ENCODE measurements at places on chromosomes 2 and 18. TPM values are rescaled to one million over a fixed set of nuclear protein-coding genes. Genes with fewer than 3 reads are reported as not detected.

GRCh38 chr18:54777118-54777791 is 51.0 kb upstream of the RAB27B start:
- DNase-seq, result no peak

GRCh38 chr18:23684515-23685197 is 4.6 kb upstream of the LAMA3 start:
- DNase-seq, result no peak

DNA sequence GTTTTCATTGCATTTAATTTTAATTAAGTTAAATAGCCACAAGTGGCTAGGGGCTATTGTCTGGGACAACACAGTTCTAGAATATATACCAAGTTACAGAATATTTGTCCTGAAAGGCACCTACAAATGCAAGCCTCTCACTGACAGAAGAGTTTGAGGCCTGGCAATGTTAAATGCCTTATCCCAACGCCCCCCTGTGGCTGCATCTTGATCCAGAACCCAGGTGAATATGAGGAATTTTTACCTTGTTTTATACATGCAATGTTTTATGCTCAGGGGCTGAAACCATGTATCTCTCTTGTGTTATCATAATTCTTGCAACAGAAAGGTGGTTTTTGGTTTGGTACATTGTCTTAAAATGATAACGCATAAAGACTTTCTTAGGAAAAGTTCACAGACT is 71.8 kb upstream of the SEC11C start:
- DNase-seq, result no peak

DNA sequence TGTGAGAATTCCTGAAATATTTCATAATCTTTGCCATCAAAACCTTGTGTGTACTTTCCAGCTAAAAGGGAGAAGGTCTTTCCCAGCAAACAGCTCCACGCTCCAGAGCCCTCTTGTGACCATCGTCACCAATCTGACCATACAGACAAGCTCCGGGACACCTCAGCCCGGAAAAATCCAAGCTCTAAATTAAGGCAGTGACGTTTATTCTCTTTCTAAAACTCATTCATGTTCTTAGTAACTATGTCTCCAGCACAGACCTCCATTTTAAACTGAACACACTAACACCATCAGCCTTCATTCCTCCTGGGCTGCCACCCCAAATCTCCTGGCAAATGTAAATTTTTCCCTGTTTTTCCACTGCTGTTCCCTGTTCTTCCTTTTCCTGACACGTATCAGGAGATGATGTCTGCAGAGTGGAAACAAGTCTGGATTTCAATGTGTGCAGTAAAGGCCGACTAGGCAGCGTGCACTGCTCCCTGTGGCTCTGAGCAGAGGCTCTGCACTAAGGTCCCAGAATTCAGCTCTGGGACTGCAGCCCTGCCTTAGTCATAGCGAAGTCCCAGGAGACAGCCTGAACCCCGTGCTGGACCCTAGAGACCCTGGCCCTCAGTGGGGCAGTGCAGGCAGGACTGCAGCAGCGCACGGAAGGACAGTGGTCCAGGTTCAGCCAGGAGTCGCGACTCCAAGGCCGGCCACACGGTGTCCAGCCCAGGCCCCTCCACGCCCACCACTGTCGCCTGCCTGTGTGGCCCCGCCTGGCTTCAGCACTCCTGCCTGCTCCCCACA is 452.5 kb upstream of the SALL3 start:
- DNase-seq, result no peak

DNA sequence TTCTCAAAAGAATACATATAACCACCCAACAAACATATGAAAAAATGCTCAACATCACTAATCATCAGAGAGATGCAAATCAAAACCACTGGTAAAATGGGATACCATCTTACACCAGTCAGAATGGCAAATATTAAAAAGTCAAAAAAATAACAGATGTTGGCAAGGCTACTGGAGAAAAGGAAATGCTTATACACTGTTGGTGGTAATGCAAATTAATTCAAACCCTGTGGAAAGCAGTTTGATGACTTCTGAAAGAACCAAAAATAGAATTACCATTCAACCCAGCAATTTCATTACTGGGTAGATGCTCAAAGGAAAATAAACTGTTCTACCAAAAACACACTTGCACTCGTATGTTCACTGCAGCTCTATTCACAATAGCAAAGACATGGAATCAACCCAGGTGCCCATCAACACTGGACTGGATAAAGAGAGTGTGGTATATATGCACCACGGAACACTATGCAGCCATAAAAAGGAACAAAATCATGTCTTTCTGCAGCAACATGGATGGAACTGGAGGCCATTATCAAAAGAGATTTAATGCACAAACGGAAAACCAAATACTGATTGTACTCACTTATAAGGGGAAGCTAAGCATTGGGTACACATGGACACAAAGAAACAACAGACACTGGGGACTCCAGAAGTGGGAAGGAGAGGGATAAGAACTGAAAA is 38.8 kb downstream of the NCKAP1 start:
- no peak for DNase-seq

DNA sequence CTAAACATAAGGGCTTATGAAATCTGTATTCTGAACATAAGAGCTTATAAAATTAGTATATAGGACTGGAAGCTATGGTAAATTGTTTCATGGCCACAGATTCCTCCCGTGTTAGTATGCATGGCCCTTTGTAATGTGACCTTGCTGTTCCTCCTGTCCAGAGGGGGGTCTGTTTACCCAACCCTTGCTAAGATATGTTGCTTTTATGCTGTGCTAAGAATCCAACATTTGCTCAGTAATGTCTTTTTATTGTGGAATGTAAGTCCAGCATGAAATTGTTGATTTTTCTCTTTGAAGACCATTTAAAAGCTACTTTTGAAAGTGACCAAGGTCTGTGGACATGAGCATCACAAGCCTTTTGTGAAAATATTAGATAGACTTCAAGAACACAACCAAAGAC is 485.4 kb downstream of the PARD3B start:
- DNase-seq, result no peak

DNA sequence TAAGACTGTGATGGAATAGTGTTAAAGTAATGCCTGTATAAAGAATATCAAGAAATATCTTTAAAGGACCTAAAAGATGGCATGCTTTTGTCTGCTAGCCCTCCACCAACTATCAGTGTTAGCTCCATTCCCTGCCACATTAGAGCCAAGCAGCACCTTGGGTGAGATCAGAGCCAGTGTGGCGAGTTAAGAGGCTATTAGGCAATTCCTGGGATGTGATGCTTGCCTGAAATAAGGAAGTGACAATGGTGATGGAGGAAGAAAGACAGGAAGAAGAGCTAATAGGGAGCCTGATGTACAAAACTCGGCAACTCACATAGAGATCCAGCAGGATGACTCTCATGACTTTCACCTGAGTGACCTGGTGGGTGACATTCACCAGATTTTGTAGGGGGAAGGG is 143.5 kb downstream of the ZEB2 start:
- no peak for DNase-seq

DNA sequence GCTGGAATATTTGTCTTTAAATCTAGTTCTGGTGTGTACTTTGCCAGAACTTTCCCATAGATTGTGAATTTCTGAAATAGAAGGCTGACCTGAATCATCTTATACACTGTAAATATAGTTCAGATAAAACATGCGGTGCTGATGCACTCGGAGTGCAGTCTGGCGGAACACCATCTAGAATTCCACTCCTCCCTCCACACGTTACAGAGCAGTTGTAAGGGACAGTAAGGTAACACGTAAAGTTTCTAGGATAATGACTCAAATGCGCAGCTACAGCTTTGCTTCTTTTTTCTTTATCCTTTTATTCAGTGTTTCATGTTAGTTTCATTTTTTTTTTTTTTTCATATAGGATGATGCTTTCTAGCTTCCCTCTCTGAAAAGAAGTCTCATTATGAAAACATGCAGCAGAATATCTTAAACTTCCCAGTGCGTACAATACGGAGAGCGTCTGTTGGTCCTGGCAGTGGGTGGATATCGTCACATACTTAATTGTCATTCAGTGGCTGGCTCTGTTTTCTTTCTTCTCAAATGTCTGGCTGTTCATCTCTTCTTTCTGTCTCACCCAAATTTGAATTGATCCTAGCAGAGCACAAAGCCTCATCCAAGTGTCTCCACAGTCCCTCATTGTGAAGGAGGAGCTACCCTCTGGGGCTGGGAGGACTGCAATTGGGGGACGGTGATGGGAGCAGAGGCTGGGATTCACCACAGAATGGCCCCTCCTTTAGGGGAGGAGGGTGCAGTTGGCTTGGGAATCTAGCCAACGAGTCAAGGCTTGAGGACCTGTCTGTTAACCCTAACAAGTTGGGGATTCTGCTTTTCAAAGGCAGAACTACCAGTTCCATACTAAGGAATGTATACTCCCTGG is 138.8 kb downstream of the MYT1L start:
- no peak for DNase-seq

DNA sequence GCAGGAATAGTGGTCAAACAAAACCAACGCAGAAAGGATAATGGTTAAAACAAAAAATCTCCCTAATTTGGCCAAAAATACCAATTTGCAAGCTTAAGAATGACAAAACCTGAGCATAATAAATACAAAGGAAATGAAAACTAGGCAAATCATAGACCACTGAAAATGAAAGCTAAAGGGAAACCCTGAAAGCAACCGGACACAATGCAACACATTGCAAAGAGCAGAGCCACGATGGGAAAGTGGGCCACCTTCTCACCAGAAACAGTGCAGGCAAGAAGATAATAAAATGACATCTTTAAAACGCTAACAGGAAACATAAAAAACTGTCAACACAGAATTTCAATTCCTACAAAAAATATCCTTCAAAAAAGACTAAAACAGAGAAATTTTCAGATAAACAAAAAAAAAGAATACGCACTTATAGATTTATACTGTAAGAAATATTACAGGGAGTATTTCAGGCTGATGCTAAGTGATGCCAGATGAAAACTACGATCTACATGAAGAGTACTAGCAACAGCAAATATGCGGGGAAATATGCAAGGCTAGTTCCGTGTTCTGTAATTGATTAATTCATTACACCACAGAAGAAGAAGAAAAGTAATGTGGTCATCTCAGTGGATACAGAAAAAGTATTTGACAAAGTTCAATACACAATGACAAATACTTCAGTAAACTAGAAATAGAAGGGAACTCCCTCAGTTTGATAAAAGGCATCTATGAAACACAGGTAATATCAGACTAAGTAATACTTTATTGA is 239.5 kb downstream of the L3MBTL4 start:
- DNase-seq, result no peak

DNA sequence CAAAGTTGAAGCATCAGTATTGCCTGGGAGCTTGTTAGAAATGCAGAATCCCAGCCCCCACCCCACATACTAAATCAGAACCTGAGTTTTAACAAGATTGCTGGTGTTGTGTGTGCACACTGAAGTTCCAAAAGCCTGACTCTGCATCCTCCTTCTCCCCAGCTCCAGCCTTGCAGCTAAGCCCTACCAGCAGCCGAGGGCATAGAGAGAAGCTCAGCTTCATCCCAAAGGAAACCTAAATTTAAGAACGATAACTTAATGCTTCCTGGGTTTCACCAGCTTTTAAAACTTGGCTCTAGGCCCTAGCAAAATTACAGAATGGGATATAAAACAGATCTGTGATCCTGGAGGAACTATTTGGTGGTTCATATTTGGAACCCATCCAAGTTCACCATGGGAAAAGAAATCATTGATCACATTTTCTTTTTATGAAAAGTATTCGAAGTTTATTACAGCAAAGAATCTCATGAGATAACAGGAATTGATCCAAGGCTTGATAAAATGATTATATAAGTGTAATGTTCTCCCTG is 11.1 kb downstream of the SMYD1 start:
- no peak for DNase-seq

DNA sequence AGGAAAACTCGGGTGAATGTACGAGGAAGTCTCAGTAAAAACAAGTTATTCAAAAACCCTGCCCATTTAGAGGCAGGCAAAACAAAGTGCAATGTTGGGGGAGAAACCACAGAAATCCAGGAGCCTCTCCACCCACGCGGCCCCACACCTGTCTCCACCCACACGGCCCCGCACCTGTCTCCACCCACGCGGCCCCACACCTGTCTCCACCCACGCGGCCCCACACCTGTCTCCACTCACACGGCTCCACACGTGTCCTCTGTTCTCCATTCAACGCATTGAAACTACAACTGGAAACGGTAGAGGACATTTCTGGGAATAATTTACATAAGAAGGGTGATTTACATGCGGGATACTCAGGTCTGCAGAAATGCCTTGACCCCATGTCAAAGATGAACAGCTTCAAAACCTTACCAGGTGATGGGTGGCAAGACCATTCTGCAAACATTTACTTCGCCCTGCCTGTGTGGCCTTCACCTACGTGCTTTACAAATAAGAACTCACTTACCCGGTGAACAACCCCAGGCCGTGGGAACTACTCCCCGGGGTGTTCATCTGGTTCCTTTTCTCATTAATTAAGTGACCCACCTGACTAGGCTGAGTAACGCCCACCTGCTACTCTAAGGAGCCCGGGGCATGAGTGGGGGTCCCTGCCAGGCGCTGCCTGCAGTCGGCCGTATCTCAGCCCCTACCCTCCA is 100.4 kb downstream of the EIPR1 start:
- no peak for DNase-seq

GRCh38 chr2:38619458-38620164 is 16.9 kb upstream of the HNRNPLL start:
- no peak for DNase-seq

- DNase-seq, result no peak
Measured at GRCh38 chr2:204255071-204255470, 290.2 kb upstream of the PARD3B start.

GRCh38 chr2:33342171-33342570 is 134.3 kb upstream of the RASGRP3 start:
- DNase-seq, result no peak

GRCh38 chr2:200450288-200450687 is 59.6 kb downstream of the KCTD18 start:
- DNase-seq, result no peak

GRCh38 chr2:173990245-173990644 is 25.1 kb upstream of the SP3 start:
- no peak for DNase-seq

UPP2 gene
- not detected for total RNA-seq

NXPH2 gene
- 6.9 TPM for total RNA-seq

ITPRIPL1 gene
- 16.1 TPM for total RNA-seq

MC2R gene
- total RNA-seq, result not detected

BUB1 gene
- total RNA-seq, result 118 TPM

COPS7B gene
- 62.2 TPM for total RNA-seq

LTBP1 gene
- 23.8 TPM for total RNA-seq

PGAP1 gene
- 24.7 TPM for total RNA-seq

OTOS gene
- not detected for total RNA-seq

OTX1 gene
- 3.3 TPM for total RNA-seq

RBKS gene
- 1.1 TPM for total RNA-seq

GYPC gene
- total RNA-seq, result 26.7 TPM

NCKAP1 gene
- 153 TPM for total RNA-seq

PPIL3 gene
- 30.4 TPM for total RNA-seq

HOXD4 gene
- not detected for total RNA-seq
